ENCODE measurements at places on chromosomes 2 and 18.

DNA sequence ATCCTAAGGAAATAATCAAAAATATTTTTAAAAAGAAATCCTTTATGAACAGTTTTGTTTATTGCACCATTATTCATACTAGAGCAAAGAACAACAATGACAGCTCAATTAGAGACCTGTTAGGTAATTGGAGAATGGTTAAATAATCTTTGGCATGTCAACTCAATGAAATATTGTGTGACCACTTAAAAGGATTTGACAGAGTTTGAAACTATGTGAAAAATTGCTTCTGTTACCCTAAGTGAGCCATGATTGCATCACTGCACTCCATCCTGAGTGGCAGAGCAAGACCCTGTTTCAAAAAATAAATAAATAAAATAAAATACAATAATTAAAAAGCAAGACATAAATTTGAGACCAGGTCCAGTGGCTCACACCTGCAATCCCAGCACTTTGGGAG is 66.1 kb upstream of the ATP8B1 start:
- DNase-seq = no peak

DNA sequence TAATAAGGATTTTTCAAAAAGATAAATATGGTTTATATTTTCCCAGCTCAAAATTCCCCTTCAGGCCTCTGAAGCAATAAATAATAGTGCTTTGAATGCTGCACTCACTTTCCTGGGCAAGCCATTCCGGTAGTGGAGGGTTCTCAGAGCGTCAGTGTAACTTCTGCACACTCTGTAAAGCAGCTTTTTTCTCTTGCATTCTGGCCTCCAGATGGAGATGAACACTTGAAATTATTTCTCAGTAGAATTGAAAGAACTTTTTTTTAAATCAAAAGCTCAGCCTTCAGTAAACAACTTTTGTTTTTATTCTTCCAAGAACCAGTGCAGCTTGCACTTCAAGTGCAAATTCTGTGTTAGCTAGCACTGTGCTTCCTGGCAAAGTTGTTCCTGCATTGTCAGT is 281.1 kb upstream of the RAB12 start:
- DNase-seq = no peak

GRCh38 chr2:60515721-60516226 is 37.7 kb downstream of the BCL11A start:
- DNase-seq = no peak

GRCh38 chr18:34114996-34115395 is 109.7 kb downstream of the NOL4 start:
- no peak for DNase-seq

DNA sequence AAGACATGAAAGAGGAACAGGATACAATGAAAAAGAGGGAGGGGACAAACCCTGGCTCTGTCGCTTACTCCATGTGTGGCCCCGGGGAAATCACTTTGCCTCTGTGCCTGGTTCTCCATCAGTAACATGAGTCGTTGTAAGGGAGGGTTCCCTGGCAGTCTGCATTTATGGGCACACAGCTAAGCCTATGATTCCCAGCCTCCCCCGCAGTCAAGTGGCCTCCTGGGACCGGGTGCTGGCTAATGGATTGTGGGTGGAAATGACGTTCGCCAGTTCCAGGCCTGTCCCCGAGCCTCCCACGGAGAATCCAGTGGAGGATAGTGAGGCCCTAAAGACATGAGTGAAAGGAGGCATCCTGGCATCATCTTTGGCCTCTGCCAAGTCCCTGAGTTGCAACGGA is 42.7 kb downstream of the SFXN5 start:
- DNase-seq = no peak

DNA sequence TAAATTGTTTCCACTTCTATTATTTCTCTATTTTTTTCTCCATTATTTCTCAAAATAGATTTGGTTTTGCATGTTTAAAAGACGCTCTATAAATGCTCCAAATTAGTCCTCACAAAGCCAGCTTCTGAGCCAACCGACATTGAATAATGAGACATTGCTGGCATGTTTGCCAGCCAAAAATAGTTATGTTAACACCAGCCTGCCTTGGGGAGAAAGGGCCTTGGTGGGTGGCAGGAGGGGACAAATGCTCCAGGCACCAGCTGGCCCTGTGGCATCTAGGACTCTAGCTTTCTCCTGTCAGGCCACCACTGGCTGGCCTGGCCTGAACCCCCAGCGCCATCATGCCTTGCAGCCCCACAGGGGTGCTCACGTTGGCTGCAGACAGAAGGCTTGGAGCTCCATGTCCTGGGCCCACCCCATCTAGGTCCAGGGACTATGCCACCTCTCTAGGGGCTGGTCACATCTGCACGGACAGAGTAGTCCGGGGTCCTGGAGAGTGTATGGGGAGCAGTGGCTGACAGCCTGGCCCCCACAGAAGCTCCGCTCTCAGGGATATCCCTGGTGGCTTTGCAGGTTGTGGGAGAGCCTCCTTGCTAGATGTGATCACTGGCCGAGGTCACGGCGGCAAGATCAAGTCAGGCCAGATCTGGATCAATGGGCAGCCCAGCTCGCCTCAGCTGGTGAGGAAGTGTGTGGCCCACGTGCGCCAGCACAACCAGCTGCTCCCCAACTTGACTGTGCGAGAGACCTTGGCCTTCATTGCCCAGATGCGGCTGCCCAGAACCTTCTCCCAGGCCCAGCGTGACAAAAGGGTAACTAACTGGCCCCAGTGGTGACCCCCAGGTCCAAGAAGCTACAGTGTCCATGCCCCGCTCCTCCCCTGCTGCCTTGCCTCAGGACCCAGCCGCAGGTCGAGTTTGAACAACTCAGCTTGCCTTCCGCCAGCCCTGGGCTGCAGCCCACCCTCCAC is 12.5 kb downstream of the ABCG8 start:
- no peak for DNase-seq

All from effector memory CD8-positive, alpha-beta T cell (primary cell).